Fibroblast of skin of left quadriceps (primary cell): ENCODE measurements at places on chromosomes 16 and 17.
A peak's percentile ranks its signal among the peaks of the same experiment; 100 is the strongest.

DNA sequence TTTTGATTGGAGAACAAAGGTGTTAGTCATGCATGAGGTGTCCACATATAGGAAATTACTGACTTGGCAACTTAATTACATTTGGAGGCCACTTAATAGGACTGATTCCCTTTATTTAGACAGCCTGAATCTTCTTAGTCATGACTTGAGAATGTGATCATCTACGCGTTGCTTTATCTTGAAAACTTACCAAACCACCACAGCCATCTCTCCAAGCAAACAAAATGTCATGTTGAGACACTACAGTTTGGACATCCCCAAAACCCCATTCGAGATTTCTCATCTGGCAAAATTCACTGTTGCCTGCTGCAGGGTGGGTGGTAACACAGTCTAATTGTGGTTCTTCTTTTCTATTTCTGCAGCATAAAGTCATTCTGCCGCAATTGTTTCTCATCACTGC lies 176.5 kb upstream of the CDH5 start:
- DNase-seq, result peak; percentile 87

GRCh38 chr17:63178530-63178929 lies 212.5 kb downstream of the TANC2 start:
- peak; percentile 26 for DNase-seq

DNA sequence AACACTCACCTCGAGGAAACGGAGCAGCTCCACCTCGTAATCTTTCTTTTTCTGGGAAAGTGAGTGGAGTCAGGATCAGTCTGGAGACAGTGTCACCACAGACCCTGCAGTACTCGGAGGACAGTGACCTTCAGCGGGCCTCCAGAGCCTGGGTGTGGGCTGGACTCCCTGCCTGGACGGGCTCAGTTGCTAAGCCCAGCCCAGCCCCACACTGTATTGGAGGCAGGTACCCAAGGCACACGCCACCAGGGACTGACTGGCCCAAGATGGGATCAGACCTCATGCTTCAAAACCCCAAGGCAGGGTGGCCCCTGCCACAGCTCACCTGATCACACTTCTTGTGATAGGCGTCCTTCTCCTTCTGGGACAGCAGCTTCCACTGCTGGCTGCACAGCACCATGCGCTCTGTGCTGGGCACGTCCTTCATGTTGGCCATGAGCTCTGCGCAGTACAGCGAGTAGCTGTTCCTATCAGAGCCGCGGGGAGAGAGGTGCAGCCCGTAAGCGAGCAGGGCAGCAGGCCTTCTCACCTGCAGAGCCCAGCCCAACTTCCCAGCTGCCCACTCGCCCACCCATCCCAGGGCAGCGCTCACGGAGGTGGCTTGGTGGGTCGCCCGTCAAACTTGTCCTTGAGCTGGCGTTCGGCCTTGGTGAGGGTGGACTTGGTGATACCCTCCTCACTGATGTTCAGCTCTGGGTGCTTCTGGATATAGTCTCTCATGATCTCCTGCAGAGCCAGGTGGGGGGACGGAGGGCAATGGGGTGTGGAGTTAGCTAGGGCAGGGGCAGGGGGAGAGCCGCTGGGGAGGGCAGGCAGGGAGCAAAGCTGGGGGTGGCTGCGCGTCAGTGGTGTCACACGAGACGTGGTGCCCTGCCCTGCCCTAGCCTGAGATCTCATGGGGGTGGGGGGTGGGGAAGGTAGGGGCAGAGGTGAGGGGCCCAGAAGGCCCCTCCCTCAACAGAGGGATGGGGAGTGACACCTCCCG lies 7.9 kb downstream of the UBTF start:
- DNase-seq, result no peak

GRCh38 chr17:17952691-17953090 lies 19.5 kb downstream of the TOM1L2 start:
- DNase-seq, result no peak

- DNase-seq, result peak; percentile 27
Measured at GRCh38 chr16:57386381-57386951, 14.2 kb downstream of the CX3CL1 start.

- peak; percentile 99 for DNase-seq
Measured at GRCh38 chr17:31269578-31269983, 27.5 kb downstream of the OMG start.

DNA sequence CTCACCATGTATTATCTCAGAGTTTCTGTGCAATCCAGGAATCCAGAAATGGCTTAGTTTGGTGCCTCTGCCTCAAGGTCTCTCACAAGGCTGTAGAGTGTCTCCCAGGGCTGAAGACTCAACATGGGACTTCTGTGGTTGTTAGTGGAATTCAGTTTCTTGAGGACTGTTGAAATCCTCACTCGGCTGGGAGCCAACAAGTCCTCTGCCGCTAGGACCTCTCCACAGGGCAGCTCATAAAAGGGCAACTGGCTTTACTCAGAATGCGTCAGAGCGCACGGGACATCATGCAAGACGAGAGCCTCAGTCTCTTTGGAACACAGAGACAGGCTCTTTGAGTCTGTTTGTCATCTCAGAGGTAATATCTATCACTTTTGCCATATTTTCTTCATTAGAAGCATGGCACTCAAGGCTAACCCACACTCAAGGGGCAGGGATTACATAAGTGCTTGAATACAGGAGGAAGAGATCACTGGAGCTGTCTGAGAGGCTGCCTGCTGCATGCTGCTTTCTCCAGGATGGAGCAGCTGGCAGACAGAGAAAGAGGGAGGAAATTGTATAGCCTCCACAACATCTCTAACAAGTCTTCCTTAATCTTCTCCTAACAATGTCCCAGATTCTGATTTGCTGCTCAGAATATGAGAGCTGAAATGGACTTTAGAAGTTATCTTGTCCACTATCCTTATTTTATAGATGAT lies 97.5 kb upstream of the ASIC2 start:
- DNase-seq, result peak; percentile 2

DNA sequence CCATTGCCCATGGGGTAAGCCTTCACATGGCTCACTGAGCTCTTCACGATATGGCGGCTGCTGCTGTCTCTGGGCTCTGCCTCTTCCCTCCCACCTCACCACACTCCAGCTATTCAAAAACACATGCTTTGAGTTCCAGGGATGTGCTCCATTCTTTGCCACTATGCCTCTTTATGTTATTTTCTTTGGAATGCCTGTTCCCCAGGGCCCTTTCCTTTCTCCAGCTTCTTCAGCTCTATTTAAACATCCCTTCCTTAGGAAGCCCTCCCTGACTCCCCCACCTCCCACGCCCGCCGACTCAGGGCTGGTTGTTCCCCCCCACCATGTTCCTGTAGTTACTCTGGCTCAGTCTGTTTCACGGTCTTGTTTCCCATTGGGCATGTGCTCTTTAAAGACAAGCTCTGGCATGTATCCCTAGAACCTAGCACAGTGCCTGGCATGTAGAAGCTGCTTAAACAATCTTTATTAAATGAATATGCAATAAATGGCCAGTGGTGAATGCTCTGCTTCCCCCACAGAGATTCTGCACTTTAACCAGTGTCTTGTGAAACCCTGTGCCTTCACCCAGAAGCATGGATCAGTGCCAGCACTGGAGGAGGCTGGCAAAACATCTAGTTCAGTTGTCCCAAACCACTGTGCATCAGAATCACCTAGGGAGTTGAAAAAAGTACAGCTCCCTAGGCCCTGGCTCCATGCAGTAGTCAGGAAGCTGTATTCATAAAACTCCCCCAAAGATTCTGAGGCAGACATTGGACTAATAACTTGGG lies 6.9 kb downstream of the MYCBPAP start:
- no peak for DNase-seq
